ENCODE measurements at places on chromosomes 2 and 18. TPM values are rescaled to one million over a fixed set of nuclear protein-coding genes. Genes with fewer than 3 reads are reported as not detected.

DNA sequence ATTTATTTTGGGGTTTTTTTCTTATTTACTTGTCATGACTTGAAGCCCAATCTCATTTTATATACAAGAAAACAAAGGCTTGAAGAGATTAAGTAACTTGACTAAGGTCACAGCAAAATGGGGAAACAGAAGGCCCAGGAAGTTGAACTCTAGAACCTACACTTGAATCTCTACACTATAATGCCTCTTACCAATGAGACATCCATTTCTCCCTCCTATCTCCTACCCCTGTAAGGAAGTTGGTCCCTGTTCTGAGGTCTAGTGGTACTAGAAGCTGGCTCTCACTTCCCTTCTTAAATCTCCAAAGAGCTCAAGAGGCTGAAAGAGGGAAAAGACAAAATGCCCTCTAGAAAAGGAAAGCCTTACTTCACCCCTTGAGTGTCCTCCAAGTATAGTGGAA is 25.5 kb upstream of the IHH start:
- DNase-seq, result no peak

DNA sequence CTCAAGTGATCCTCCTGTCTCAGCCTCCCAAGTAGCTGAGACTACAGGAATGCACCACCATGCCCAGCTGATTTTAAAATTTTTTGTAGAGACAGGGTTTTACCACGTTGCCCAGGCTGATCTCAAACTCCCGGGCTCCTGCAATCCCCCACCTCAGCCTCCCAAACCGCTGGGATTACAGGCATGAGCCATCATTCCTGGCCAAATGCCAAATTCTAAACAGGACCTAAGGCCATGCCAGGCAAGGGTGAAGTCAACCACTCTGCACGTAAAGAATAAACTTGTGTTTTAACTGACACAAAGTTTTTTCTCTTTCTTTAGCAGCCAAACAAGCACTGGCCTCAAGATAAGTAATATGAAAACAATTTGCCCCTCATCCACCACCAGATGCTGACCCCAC is 37.4 kb upstream of the SATB2 start:
- DNase-seq, result no peak

GRCh38 chr2:219490600-219491130 is 8.0 kb upstream of the GMPPA start:
- DNase-seq, result no peak

- no peak for DNase-seq
These were observed 61.0 kb downstream of the CACNB4 start for GRCh38 chr2:152037743-152038435.

DNA sequence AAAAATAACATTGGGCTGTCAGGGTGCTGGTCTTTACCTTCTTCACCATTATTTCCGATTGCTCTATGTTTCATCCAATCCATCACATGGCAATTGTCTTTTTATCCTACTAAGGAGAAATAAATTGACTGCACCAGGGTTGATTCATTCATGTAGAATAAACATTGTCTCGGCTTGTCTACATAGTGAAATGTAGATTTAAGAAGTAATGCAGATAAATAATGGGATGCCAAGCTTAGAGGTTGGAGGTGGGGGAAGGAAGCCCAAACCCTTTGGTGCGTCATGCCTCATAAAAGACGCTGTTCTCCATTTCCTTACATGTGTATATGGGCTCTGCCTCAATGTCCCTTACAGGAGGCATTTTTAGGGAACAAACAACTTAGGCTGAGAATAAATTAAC is 117.8 kb downstream of the ALK start:
- no peak for DNase-seq

- peak; percentile 80 for DNase-seq
These were observed 121.0 kb downstream of the GYPC start for GRCh38 chr2:126776692-126777619.

GRCh38 chr18:26563024-26563423 is 14.7 kb upstream of the KCTD1 start:
- DNase-seq, result no peak

DNA sequence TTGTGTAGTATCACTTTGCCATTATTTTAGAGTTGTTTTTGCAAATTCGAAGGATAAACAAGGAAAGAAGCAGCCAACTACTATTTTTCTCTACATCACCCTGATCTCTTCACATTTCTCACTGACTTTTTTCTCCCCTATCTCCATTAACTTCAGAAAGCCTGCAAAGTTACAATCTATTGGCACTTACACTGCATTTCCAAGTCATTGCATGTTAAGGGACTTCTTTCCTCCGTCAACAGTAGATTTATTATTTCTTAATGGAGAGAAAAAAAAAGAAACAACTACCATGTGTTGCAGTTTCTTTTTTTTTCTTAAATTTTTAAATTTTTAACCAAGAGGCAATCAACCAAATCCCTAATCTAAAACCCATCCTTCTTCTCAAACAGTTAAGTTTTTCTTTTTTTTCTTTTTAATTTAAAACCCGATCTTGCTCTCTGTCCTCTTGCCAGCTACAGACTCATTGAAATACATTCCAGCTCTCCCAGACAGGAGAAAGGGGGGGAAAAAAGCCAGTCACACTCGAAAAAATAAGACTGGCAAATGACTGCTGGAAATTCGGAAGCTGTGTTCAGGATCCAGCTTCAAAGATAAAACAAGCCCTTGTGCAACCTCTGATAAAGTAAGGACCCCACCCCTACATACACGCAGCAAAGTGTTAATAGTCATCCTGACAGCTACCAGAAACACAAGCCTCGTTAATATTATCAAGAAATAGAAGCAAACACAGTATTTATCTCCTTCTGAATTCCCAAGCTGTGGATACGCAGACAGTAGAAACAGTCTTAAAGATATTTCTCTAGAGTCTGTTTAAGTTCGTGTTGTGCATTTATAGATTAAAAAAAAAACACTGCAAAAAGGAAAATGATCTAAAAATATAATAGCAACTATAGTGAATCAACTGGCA is 1.3 kb downstream of the LRRTM4 start:
- DNase-seq, result no peak

DNA sequence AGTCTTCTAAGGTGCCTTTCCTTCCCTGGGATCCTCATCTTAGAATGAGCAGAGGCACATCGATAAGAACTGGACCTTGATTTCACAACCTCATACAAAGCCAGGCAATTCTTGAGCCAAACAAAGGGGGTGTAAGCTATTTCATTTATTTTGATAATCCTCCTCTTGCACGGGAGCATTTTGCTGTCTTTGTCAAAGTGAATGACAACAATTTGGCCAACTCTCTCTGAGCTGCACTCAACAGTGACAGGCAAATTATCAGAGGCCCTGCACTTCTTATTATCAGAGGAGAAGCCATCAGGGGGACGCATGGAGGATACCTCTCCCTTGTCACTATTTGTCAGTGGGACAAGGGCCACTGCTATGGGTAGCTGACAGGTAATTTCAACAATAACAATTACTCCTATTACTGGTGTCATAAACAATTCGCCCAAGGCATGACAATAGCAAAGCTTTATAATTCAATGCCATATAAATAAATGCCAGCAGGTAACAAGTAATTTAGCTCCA is 260.4 kb downstream of the MEIS1 start:
- DNase-seq, result no peak

DNA sequence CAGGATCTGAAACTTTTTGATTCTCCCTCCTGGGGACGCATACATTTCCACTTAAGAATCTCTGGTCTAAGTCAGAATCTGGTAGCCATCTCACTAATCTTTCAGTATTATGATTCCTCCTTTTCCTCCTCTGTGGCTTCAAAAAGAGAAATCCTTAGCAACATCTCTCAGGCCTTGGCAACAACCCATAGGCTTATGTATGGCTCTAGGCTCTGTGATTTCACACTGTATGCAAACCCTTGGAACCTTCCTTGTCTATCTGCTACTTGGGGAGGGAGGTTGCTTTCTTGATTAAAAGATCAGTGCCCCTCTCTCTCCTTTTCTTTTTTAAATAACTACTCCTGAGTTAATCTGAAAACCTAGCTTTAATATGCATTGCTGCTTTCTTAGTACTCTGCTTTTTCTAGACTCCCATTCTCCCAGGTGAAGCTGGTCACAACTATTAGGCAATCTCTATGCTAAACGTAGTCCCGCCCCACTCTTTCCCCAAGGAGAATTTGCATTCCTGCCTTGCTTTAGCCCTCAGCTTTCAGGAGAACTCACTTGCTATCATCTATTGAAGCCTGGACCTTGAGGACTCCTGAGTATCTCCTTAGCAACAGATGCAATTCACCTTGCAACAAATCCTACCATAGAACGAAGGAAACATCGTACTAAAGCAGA is 72.2 kb upstream of the L3MBTL4 start:
- DNase-seq, result no peak

DNA sequence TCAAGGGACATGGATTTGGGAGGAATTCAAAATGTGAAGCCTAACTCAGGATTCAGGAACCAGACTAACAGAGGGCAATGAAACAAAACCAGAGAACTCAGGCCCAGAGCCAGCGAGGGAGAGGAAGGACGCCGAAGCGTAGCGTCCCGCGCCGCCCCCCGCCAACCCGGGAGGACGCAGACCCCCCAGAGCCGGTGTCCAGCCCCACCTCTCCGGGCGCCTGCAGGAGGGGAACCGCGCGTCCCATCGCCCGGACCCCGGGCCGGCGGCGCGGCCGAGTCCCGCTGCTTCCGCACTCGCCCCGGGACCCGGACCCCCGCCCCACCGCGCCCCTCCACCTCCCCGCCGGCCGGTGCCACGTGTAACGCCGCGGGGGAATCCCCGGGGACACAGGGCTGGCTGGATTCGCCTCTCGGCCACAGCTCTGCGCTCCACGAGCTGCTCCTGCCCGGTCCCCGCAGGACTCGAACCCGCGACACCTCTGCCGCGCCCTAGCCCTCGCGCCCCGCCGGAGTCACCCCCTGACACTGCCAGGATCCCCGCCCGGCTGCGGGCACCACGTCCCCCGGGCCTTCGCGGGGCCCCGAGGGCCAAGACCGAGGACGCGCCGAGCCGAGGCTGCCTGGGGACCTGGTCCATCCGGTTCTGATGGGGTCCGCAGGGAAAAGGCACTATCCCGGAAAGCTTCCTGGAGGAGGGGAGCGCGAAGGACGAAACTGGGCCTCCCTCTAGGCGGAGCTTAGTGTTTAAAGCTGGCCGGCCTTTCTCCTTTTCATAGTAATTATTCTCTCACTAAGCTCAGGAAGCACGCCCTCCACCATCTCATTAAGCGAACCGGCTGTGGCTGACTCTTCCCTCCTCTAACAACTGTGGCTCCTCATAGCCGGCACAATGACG is 40.4 kb upstream of the FAM124B start:
- DNase-seq, result peak; percentile 38

DNA sequence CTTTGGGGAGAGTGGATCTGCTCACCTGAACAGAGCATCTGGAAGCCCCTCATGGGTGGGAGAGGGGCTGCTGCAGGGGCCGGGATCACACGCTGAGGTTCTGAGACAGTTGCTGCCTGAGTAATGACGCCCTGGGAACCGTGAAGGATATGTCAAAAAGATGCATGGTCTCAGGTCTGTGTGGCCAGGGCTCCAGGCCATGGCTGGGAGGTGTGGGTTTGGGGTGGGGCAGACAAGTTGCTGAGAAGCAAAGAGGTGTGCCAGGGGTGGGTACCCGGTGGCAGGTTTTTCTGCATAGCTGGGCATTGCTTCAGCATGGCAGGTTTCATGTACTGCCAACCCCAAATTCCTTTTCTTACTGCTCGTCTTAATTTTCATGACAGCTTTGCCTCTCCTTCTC is 133.5 kb downstream of the RPIA start:
- no peak for DNase-seq

GRCh38 chr2:234111523-234111922 is 61.0 kb downstream of the SPP2 start:
- no peak for DNase-seq

- no peak for DNase-seq
These were observed 131.6 kb upstream of the DOCK10 start for GRCh38 chr2:225173909-225174308.

DNA sequence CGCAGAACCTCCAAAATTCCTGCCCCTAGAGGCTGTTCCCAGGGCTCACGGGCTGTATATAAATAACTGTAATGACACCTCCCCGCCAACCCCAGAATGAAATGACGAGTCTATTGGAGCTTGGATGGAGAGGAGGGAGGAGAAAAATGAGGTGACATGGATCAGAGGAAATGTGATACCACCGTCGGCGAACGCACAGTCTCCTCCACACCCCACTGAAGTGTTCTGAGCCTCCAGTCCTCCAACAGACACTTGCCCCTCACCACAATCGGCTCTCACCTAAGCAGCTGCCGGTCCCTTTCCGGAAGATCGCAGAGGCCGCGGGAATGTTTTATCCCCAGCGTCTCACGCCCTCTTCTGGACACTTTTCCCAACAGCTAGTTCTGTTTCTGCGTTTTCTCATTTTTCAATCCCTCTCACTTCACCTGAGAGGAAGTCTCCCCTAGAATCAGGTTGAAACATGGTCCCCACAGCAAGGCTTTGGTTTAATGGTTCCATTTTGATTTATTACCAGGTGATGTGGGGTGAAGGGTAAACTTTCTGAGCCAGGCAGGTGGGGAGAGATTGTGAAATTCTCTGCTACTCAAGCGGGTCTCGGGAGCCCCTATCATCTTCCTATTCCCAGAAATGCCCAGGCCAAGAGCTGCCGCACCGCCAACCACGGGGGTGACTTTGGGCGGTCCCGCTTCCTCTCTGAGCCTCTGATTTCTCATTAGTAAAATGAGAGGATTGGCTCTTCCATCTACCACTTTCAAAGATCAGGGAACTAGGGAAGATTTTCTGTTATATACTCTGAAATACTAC is 9.1 kb upstream of the MYO5B start:
- DNase-seq, result peak; percentile 52

GRCh38 chr2:218471982-218472381 is 53.1 kb downstream of the VIL1 start:
- DNase-seq, result no peak

DNA sequence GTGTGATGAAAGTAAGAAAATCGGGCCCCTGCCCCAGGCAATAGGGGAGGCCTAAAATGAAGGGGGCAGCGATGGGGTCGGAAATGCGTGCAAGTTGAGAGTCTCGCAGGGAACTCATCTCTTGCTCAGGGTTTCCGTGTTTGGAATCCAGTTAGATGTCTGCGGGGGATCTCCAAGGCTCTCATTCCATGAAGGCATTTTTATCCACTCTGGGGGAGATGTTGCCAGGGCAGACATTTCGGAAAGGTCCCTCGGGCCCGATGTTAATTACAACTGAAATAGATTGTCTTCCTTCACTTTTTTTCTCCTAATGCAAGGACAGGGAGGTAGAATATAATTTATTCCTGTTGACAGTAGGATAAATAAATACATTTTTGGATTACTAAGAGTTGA is 12.8 kb upstream of the SKOR2 start:
- no peak for DNase-seq

GRCh38 chr2:195961873-195962272 is 106.8 kb downstream of the DNAH7 start:
- DNase-seq, result no peak

- DNase-seq, result no peak
These were observed 49.7 kb upstream of the MAPRE2 start for GRCh38 chr18:34991561-34991960.

UGT1A4 gene
- polyA plus RNA-seq, result 0.03 TPM

STPG4 gene
- polyA plus RNA-seq, result 0.24 TPM

OSGEPL1 gene
- 18.8 TPM for polyA plus RNA-seq

ATF2 gene
- polyA plus RNA-seq, result 66.5 TPM

FAM98A gene
- 64.1 TPM for polyA plus RNA-seq

ANKRD30B gene
- 0.30 TPM for polyA plus RNA-seq

HOXD12 gene
- 0.21 TPM for polyA plus RNA-seq

RIOK3 gene
- polyA plus RNA-seq, result 83.7 TPM

TLX2 gene
- polyA plus RNA-seq, result not detected

RAB6C gene
- 0.58 TPM for polyA plus RNA-seq

DOK6 gene
- polyA plus RNA-seq, result 18.5 TPM

Measured in right renal pelvis (tissue), 4 donors.